ENCODE measurements at places on chromosomes 5 and 9.

- DNase-seq, result no peak
Measured at GRCh38 chr5:1834721-1835429, 33.7 kb downstream of the NDUFS6 start.

DNA sequence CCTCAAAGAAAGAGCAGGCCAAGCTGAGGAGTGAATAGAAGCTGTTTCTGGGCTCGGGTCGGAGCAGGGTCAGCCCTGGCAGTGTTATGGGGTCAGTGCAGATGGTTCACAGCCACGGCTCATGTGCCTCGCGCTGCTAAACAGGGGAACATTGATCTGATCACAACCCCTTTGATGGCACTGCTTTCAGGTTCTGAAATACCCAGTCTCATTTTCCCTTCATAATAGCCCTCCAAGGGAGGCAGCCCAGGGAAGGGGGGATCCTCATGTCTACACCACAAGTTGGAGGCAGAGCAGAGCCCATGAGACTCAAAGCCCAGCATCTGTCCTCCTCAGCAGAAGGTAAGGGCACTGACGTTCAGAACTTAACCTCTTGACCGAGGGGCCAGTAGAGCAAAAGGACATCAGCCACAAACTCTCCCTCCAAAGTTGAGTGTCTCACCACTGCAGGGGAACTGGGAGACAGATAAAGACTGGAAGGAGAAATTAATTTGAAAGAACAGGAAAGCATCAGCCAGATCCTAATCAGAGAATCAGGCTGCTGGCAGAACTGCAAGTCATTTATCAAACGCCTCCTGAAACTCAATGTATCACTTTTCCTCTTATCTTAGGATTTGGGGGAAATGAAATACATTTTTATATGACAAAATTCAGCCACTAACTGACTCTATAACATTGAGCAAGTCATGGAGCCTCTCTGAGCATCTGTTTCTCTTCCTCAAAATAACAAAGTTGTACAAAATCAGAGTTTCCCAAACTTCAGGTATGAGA, 110.6 kb downstream of the SH3TC2 start:
- no peak for DNase-seq

DNA sequence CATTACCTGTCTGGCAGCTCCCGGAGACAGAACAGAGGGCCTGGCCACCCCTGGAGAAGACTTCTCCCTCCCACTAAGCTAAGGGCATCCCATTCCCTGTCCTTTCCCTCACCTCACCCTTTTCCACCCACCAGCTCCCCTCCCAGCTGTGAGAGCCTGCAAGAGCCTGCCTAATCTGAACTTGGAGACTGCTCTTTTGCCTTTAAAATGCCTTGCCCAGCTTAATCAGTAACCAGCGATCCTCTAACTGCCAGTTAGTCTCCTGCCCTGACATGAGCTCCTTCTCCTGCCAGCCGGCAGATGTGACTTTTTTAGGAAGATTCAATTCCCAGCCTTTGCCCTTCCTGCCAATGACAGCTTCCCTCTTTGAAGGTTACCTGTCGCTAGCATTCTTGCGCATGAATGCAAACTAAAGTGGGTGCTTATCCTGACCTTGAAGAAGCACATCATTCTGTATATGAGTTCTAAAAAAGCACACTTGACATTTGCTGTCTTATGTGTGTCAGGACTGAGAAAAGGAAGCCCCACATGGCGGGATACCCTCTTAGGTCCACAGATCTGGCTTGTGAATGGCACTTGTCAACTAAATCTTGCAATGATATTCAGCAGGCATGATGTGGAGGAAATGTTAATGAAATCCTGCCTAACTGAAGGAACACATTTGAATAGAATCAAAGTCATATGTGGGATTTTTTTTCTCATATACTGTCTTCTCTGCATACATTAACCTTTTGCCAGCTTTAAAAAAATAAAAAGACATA, 411.2 kb upstream of the SLC30A5 start:
- no peak for DNase-seq

GRCh38 chr5:163773226-163773625, 267.8 kb downstream of the MAT2B start:
- DNase-seq, result no peak

- DNase-seq, result no peak
Measured at GRCh38 chr5:180718810-180719453, 20.9 kb downstream of the OR2Y1 start.

DNA sequence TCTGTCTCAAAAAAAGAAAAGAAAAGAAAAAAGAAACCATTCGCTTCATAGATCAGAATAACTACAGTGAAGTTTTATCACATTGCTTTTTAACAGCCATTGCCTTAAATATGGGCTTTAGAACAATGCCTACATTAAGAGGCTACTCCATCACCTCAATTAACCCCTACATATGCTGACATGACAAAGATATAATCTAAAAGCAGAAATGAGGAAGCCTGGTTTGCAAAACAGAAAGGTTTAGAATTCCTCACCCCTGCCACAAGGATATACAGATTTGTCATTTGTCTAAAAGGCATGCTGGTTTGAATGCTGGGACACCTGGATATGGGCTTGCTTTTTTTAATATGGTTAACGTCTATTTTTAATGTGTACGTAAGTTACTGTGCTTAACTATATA, 1353.0 kb upstream of the C9orf72 start:
- no peak for DNase-seq
